Smooth muscle cell of bladder (primary cell): ENCODE measurements at places on chromosomes 11 and 22. TPM values are rescaled to one million over a fixed set of nuclear protein-coding genes. Genes with fewer than 3 reads are reported as not detected.

TIMP3 gene
- total RNA-seq = 82.1 and 109 TPM in 2 replicates

IL17RA gene
- total RNA-seq = 4.4 and 6.1 TPM in 2 replicates

PGR gene
- total RNA-seq = under 0.01 TPM in 2 replicates

TTC36 gene
- 0.43 and 0.46 TPM in 2 replicates for total RNA-seq

TCN1 gene
- total RNA-seq = not detected in 2 replicates

PKDREJ gene
- total RNA-seq = under 0.01 TPM in 2 replicates

OR2AG2 gene
- under 0.01 TPM in 2 replicates for total RNA-seq

CDC45 gene
- 1.7 and 3.1 TPM in 2 replicates for total RNA-seq

HMBS gene
- total RNA-seq = 4.7 and 6.7 TPM in 2 replicates

CYTH4 gene
- 0.09 and 0.43 TPM in 2 replicates for total RNA-seq

TECTA gene
- 0.28 and 0.37 TPM in 2 replicates for total RNA-seq

MS4A15 gene
- total RNA-seq = not detected in 2 replicates
